ENCODE measurements at places on chromosomes 7 and 10. TPM values are rescaled to one million over a fixed set of nuclear protein-coding genes. Genes with fewer than 3 reads are reported as not detected.

NRAP gene
- total RNA-seq, result not detected

MTPN gene
- 148 TPM for total RNA-seq

AVL9 gene
- total RNA-seq, result 27.9 TPM

SEMA4G gene
- total RNA-seq, result 4.8 TPM

LYZL1 gene
- not detected for total RNA-seq

ADCYAP1R1 gene
- not detected for total RNA-seq

C7orf57 gene
- total RNA-seq, result not detected

DNA sequence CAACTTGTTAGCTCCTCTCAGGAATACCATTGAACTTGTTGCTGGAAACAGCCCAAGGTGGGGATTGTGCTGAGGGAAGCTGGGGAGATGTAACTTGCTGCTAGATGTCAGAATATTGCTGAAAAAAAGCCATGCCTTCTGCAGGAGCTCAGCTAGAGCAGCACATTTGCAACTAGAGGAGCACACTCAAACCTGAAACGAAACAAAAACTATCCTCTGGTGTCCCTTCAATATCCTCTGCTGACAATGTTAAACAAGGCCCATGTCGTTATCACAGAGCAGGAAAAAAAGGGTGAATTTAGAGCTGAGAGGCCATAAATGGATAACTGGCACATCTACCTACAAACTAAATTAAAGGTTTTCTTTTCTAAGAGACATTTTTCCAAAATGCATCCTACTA lies 53.7 kb upstream of the MACC1 start:
- DNase-seq, result no peak
- H3K4me3 ChIP-seq, result no peak overlapping the region
- peaks cover 19% of the 10 kb centered on the region for H3K4me1 ChIP-seq

DNA sequence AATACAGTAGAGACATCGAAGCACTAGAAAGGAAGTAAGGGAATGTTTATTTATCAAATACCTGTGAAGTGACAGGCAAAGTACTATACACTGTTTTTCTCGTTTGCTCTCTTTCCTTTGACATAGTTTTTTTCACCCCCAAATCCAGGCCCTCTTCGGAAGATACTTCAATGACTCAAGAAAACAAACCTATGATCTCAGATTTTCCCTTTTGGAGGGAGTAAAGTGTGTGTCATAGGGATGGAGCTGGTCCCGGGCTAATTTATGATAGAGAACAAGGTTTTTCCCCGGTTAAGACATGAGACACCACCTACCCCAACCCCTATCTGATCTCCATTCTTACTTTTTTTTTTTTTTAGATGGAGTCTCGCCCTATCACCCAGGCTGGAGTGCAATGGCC lies 61.7 kb downstream of the MAP3K8 start:
- no peak overlapping the region for H3K27ac ChIP-seq
- H3K4me3 ChIP-seq, result no peak overlapping the region
- DNase-seq, result no peak
- H3K4me1 ChIP-seq, result peaks cover 18% of the 10 kb centered on the region

GRCh38 chr7:17195576-17195975 lies 102.9 kb upstream of the AHR start:
- no peaks in the 10 kb centered on the region for H3K27me3 ChIP-seq
- no peaks in the 10 kb centered on the region for H3K4me1 ChIP-seq
- H3K36me3 ChIP-seq, result no peaks in the 10 kb centered on the region
- no peak overlapping the region for H3K4me3 ChIP-seq

GRCh38 chr10:89706011-89706410 lies 4.6 kb downstream of the KIF20B start:
- DNase-seq, result no peak
- no peak overlapping the region for H3K4me3 ChIP-seq
- H3K27me3 ChIP-seq, result no peaks in the 10 kb centered on the region
- H3K27ac ChIP-seq, result no peak overlapping the region
- no peaks in the 10 kb centered on the region for H3K36me3 ChIP-seq

GRCh38 chr10:126500185-126500584 lies 111.9 kb upstream of the ADAM12 start:
- peaks cover 14% of the 10 kb centered on the region for H3K4me1 ChIP-seq
- no peaks in the 10 kb centered on the region for H3K27me3 ChIP-seq
- H3K36me3 ChIP-seq, result no peaks in the 10 kb centered on the region
- no peak overlapping the region for H3K4me3 ChIP-seq

DNA sequence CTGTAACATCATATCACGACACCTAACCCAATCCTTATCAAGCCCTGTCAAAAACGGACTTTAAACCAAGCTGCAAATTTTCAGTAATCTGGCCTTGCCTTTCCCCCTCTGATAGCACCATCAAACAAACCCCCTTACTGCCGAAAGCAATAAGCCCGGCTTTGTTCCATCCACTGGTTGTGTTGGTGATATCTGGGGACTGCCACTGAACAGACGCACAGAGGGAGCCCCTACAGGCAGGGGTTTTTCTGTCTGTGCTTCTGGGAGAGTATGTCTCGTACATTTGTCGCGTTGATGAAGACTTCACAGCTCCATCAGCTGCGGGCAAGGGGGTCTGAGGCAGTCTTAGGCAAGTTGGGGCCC lies 550 bp upstream of the PLAU start:
- H3K4me1 ChIP-seq, result peaks cover 94% of the 10 kb centered on the region
- peak overlapping the region; percentile 64 for H3K27ac ChIP-seq
- H3K4me3 ChIP-seq, result peak overlapping the region; percentile 76
- H3K27me3 ChIP-seq, result no peaks in the 10 kb centered on the region
- H3K36me3 ChIP-seq, result peaks cover 22% of the 10 kb centered on the region

DNA sequence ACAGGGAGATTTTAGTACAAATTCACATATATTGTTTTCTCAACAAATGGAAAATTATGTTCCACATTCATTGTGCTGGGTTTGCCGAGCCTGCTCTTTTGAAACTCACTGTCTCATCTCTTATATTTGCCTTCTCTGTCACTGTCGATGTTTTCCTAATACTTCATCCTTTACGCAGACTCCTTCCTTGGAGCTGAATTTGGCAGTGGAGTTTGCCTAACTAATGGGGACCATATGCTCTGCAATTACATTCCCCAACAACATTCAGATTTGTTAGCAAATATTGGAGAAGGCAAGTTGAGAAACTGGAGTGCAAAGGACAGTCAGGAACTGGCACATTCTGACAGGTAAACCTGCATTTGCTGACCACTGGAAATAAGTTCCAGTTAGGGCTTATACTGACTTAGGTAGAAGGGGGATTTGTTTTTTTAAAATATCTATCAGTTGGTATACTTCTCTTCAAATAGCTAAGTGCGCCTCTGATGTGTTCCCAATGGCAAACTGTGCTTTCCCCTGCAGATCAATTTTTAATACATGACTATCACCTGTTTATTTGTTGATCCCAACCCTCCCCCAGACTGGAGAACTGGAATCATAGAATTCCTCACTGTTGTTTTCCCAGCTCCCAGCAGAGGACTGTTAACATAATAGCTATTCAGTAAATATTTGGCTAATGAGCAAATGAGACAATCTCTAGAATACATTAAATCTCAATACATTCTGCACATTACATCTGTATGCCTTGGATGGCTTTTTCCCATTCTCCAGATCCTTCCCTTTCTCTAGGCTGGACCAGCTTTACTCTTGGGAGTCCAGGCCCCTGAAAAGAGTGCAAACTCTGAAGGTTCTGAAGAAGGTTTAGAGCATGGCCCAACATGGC lies 769.3 kb downstream of the KCNMA1 start:
- no peaks in the 10 kb centered on the region for H3K27me3 ChIP-seq
- H3K4me3 ChIP-seq, result no peak overlapping the region
- H3K36me3 ChIP-seq, result no peaks in the 10 kb centered on the region
- H3K4me1 ChIP-seq, result no peaks in the 10 kb centered on the region
- DNase-seq, result no peak

DNA sequence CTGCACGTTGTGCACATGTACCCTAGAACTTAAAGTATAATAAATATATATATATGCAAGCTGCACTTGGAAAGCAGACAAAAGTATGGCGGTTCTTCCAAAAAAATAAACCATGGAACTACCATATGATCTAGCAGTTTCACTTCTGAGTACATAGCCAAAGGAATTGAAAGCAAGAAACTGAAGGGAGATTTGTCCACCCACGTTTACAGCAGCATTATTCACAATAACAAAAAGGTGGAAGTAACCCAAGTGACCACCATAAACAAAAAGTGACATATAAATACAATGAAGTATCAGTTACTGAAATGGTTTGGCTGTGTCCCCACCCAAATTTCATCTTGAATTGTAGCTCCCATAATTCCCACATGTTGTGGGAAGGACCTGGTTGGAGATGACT lies 525.3 kb upstream of the CELF2 start:
- no peaks in the 10 kb centered on the region for H3K36me3 ChIP-seq
- no peaks in the 10 kb centered on the region for H3K27me3 ChIP-seq
- no peak overlapping the region for H3K27ac ChIP-seq
- no peak overlapping the region for H3K4me3 ChIP-seq
- DNase-seq, result no peak
- peaks cover 41% of the 10 kb centered on the region for H3K4me1 ChIP-seq

- no peak for DNase-seq
- no peak overlapping the region for H3K27ac ChIP-seq
- peaks cover 5% of the 10 kb centered on the region for H3K4me1 ChIP-seq
- no peaks in the 10 kb centered on the region for H3K27me3 ChIP-seq
Observed at GRCh38 chr7:157291404-157292080, 45.3 kb upstream of the DNAJB6 start.

GRCh38 chr7:117775801-117776200 lies 97.4 kb downstream of the CTTNBP2 start:
- H3K4me1 ChIP-seq, result peaks cover 12% of the 10 kb centered on the region
- H3K27ac ChIP-seq, result no peak overlapping the region
- H3K4me3 ChIP-seq, result no peak overlapping the region
- H3K36me3 ChIP-seq, result no peaks in the 10 kb centered on the region

DNA sequence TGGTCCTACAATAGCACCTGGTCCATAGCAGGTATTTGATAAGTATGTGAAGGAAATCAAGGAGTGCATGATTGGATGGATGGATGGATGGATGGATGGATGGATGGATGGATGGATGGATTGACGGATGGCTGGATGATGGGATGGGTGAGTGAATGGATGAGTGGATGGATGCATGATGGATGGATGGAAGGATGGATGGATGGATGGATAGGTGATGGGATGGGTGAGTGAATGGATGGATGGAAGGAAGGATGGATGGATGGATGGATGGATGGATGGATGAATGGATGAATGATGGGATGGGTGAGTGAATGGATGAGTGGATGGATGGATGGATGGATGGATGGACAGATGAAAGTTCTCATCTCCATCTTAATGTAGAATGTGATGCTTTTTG lies 231.0 kb upstream of the PPP2R2D start:
- DNase-seq, result no peak
- no peaks in the 10 kb centered on the region for H3K4me1 ChIP-seq
- no peaks in the 10 kb centered on the region for H3K36me3 ChIP-seq
- no peak overlapping the region for H3K27ac ChIP-seq
- H3K27me3 ChIP-seq, result no peaks in the 10 kb centered on the region

DNA sequence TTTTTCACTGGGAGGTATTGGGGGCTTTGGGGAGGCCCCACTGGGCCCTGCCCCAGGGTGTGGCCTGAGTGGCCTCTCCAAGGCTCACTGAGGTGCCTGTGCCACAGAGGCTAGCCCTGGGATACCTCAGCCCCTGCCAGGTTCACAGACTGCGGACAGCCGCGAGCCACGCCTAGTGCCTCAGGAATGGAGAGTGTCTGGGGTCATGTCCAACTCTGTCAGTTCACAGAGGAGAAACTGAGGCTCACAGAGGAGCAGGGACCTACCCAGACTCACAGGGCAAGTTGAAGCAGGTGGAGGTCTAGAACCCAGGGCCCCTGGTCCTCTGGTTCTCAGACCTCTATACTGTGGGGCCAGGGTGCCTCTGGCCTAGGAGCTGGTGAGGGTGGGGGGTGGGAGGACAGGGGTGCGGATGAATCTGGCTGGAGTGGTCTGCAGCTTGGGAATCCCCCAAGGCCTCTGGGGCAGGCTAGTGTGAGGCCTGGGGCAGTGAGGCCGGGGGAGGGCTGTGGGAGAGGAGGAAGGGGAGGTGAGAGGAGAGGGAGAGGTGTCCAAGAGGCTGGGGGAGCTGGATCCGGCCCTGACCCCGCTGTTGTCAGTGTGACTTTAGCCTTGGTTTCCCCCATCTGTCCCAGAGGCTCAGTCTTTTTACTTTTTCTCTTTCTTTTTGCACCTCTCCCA lies 20.0 kb downstream of the NEURL1 start:
- H3K36me3 ChIP-seq, result peaks cover 5% of the 10 kb centered on the region
- H3K27me3 ChIP-seq, result peaks cover 36% of the 10 kb centered on the region
- H3K4me1 ChIP-seq, result peaks cover 13% of the 10 kb centered on the region
- DNase-seq, result peak; percentile 42

- DNase-seq, result no peak
- peaks cover 2% of the 10 kb centered on the region for H3K4me1 ChIP-seq
- H3K27me3 ChIP-seq, result peaks cover 3% of the 10 kb centered on the region
- no peak overlapping the region for H3K4me3 ChIP-seq
- no peaks in the 10 kb centered on the region for H3K36me3 ChIP-seq
- H3K27ac ChIP-seq, result no peak overlapping the region
Observed at GRCh38 chr7:156611014-156612010, 29.3 kb upstream of the RNF32 start.

- peaks cover 2% of the 10 kb centered on the region for H3K36me3 ChIP-seq
- H3K4me1 ChIP-seq, result no peaks in the 10 kb centered on the region
- H3K27me3 ChIP-seq, result no peaks in the 10 kb centered on the region
- no peak overlapping the region for H3K4me3 ChIP-seq
Observed at GRCh38 chr7:149109969-149110368, 16.2 kb downstream of the ZNF425 start.

DNA sequence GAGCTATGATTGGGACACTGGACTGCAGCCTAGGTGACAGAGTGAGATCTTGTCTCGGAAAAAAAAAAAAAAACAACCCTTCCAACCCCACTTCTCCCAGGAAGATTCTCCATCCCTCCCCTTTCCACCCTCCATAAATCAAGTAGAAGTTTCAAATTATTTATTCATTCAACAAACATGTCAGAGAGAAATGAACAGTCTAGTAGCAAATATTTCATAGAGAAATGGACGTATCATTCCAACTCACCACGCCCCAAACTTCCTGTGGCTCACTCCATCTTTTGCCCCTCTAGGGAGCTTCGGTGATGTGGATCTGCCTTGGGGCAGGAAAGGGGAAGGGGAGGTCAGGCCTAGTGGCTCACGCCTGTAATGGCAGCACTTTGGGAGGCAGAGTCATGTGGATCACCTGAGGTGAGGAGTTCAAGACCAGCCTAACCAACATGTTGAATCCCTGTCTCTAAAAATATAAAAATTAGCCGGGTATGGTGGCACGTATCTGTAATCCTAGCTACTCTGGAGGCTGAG lies 638 bp upstream of the TRAPPC14 start:
- H3K27me3 ChIP-seq, result no peaks in the 10 kb centered on the region
- H3K27ac ChIP-seq, result peak overlapping the region; percentile 63
- peak overlapping the region; percentile 75 for H3K4me3 ChIP-seq
- no peak for DNase-seq

DNA sequence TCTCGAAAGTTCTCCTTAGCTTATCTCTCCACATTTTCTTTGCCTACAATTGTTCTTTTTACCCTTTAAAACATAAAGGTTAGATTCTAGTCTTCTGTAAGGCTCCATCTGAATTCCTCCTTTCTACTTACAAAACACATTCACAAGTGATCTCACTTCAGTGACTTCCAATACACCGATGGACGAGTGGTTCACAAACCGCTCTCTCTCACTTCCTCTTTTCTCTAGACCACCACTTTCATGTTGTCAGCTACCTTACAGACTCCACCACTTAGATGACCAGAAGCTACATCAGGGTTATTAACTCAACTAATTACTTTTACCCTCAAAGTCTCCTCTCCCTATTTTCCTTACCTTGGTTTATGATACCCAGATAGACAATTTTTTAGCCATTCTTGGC lies 11.8 kb downstream of the MET start:
- DNase-seq, result no peak
- H3K4me3 ChIP-seq, result no peak overlapping the region
- H3K27ac ChIP-seq, result no peak overlapping the region
- no peaks in the 10 kb centered on the region for H3K36me3 ChIP-seq
- H3K4me1 ChIP-seq, result peaks cover 40% of the 10 kb centered on the region

Measured in chondrocyte (in vitro differentiated cells).